ENCODE measurements at places on chromosomes 6 and 20.

- no peak for DNase-seq
These were observed 105.7 kb downstream of the LCA5 start for GRCh38 chr6:79431537-79431933.

- DNase-seq = no peak
These were observed 1.8 kb downstream of the FOXO3 start for GRCh38 chr6:108562503-108562993.

- DNase-seq = no peak
These were observed 169.3 kb downstream of the SLC16A10 start for GRCh38 chr6:111256646-111257045.

DNA sequence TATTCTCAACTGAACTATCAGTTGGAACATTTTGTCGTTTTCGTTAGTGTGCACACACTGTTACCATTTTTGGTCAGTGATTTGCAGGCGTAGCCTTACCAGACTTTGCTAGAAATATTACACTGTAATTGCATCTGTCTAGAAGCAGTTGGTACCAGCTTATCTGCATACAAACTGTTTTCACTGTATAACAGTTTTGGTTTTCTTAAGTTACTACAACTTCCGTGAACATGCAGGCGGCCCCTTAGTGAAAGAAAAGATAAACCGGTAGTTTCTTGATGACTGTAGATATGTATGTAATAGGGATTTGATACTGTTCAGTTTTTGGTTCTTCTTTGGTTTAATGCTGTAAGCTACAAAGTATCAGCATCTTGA, 1.3 kb downstream of the DSTN start:
- no peak for DNase-seq

- no peak for DNase-seq
These were observed 49.3 kb downstream of the SPATA2 start for GRCh38 chr20:49866051-49866450.

DNA sequence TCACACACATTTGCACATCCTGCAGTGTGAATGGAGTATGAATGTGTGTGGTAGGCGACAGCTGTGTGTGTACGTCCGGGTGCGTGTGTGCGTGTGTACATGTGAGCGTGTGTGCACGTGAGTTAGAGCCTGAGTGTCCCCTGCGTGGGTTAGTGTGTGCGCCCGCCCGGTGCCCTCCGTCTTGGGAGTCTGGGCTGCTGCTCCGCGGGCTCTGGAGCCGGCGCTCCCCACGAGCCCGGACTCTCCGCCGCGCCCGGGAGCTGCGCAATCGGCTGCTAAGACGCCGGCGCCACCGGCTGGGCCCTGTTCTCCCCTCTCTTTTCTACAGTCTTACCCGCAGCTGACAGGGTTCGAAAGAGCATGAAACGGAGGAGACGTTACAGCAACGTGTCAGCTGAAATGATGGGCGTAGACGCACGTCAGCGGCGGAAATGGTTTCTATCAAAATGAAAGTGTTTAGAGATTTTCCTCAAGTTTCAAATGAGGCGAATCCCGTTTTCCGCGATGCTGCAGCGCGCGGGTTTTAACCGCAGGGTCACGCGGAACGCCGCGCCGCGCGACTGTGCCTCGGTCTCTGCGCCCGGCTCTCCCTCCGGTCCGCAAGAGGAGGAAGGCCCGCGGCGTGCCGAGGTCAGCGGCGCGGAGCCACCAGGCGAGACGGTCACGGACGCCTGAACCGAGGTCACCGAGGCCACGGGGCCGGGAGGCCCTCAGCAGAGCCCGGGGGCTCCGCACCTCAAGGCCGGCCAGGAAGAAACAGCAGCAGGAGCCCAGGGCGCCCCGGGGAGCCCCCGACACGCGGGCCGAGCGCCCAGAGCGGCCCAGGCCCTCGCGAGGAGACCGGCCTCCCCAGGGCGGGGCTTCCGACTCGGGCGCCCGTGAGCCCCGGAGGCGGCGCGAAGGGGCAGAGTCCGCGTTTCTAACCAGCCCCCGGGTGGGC, 95.3 kb upstream of the BHLHE23 start:
- peak; percentile 17 for DNase-seq

All from stimulated activated CD8-positive, alpha-beta memory T cell treated with anti-CD3 and anti-CD28 coated beads, Interleukin-4, amount 100 ng/mL, for 1 hour (primary cell).